ENCODE measurements at places on chromosomes 7 and 10. TPM values are rescaled to one million over a fixed set of nuclear protein-coding genes. Genes with fewer than 3 reads are reported as not detected.

DNA sequence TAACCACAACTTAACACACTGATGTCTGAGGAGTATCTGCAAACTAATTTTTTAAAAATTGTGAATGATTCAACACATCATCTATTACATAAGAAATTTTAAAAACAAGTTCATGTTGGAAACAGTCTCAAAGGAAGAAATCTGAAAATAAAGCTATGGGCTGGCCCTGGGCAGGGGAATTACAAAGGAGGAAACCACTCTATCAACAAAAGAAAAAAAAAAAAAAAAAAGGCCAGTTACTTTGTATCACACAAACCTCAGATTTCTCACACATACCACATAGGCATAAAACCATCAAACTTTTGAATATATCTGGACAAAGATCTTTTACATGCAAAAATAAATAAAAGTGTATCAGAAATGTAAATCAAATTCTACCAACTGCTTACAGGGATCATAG, 20.8 kb downstream of the TIAL1 start:
- no peak for DNase-seq

BAMBI gene
- 17.9 TPM for total RNA-seq

DNA sequence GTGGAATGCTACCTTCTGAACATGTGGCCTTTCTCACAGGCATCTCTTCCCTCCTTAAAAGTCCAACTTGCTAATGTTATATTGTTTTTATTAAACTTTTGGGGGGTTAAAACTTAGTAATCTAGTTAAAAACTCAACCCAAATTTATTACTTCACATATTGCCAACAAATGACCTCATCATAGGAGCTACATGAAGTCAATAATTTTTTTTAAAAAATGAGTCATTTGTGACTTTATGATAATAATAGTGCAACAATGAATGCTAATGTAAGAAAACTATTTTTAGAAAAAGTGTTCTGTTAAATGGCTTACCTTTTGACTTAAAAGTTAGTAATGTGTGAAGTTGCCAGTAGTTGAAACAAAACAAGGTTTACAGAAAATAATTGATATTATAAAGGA, 325.9 kb upstream of the FZD1 start:
- DNase-seq, result no peak

DNA sequence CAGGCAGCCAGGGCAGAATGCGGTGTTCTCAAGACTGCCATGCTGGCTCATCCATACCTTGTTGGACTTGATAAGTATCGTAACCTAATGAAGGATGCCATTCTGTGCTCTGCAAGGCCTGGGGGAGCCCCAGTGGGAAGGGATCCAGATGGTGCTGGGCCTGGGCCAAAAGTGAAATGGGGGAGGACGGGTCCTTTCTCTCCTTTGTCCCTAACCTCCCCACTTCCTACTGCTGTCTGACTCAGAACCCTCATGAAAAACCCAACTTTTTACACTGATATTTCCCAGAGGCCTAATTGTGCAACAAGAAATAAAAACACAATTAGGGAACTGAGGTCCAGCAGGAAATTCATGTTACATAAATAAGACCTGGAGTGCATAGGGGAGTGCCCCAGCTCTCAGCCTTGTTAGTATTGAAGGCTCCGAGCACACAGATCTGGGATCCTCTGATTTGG, 193.7 kb upstream of the SVIL start:
- DNase-seq, result no peak

DNA sequence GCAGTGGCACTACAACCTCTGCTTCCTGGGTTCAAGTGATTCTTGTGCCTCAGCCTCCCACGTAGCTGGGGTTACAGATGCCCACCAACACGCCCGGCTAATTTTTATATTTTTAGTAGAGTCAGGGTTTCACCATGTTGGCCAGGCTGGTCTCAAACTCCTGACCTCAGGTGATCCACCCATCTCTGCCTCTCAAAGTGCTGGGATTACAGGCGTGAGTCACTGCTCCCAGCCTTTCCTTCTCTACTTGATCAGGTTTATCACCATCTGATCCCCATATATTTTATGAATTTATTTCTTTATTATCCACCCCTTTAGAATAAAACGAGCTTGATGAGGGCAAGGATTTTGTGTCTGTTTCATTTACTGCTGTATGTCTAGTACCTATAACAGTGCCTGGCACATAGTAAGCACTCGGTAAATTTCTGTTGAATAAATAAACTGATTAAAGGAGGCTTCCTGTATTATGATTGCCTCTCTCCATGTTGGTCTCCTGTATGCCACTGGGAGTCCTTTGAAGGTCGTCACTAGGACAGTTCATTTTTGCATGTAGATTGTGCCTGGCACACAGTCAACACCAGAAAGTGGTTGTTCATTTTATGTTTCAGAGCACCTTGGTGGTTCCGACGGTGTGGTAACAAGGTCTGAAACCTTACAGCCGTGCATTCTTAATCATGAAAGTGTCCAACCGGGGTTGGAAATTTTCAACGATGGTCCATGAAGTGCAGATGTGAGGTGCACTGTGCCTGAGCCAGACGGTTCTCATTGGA, 9.6 kb upstream of the EIF3A start:
- DNase-seq, result no peak
